ENCODE measurements at places on chromosomes 3 and 15.

GRCh38 chr15:59887211-59887610 lies 116.9 kb upstream of the FOXB1 start:
- no peak for DNase-seq

- DNase-seq, result no peak
These were observed 13.4 kb upstream of the ARPIN start for GRCh38 chr15:89926158-89926557.

DNA sequence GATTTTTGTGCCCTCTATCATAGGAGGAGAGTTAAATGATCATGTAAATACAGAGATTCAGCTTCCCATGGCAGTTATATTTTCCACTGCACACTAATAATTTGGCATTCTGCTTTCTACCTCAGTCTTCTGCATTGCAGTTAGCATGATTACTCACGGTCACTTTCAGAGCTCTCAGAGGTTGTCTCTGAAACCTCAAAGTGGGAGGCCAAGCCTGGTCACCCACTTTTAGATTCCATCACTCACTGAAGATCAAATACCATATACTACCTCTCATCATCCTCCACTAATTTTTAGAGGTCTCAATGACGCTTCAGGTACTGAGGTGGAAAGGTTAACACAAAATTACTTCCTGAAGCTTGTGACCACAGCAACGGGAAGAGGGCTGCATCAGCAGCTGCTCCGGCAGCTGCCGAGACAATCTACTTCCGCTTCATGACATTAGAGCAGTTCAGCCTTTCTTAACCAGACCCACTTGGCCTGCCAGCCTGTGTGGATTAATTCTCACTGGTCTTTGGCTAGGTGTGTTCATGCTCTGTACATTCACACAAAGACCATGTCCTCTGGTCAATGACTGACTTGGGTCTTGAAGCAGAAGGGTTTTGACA lies 416.4 kb upstream of the PDZRN3 start:
- DNase-seq, result no peak

- no peak for DNase-seq
These were observed 30.9 kb downstream of the ZBTB38 start for GRCh38 chr3:141399200-141399599.

DNA sequence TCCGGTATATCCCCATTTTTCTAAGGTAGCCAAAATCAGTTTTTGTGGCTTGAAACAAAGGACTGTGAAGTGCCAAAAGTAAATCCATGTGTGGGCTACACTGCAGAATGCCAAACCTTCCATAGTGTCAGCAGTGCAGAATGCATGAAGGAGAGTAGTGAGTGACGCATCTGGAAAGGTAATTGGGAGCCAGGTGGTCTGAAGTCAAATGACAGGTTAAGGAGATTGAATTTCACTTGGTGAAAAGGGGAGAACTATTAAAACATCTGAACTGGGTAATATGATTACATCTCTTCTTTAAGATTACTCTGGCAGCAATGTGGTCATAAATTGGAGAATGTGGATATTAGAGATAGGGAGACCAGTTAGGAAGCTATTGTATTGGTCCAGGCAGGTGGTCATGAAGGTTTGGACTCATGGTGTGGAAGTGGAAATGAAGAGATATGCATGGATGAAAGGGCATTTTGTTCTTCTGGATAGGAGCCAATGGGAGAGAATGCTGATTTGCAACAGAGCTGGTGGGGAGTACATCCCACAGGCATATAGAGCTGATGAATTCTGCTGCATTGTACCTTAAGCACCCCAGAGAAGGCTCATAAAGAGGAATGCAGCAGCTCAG lies 118.2 kb downstream of the ECT2 start:
- no peak for DNase-seq

GRCh38 chr3:45503904-45504651 lies 90.5 kb upstream of the LIMD1 start:
- no peak for DNase-seq

GRCh38 chr15:78264304-78265136 lies at the start of gene DNAJA4:
TSS of gene DNAJA4 (plus strand) at chr15:78264562. CDS start at chr15:78264764, 202 bp downstream.
- DNase-seq, result peak; percentile 8

DNA sequence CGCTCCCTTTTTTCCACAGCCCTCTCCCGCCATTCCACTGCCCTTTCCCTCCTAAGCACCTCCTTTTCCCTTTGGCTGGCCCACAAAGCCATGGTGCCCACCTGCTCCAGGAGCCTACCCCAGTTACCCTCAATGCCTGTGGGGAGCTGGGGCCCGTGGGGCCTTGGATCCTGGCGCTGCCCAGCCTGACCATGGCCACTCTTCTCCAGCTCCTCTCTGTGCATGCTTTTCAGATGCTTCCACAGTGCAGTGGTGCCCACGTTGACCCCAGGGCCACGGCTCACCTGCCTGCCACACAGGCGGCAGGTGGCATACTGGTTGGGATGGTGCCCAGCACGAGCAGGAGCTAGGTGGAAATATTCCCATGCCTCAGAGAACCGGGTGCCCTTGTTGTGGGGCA lies 1.5 kb downstream of the ZBED2 start:
- DNase-seq, result no peak

GRCh38 chr3:39910826-39911464 lies 101.5 kb downstream of the MYRIP start:
- DNase-seq, result peak; percentile 70

- peak; percentile 32 for DNase-seq
These were observed 95.6 kb downstream of the FBLN2 start for GRCh38 chr3:13644341-13645117.

DNA sequence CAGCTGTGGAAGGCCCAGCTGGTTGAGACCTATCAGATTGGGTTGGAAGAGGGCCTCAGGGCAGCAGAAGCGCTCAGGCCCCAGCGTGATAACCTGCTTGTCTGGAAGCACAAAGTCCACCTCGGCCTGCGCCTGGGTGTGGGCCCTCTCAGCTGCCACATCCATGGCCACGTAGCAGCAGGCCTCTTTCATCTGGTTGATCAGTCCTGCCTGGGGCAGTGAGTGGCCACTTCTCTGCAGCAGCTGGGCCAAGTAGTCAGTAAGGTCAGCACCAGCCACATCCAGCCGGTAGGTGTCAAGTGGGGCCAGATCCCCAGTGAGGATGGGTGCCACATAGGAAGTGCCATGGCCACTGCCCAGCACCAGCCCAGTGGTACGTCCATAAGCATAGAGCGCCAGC lies 3.9 kb upstream of the CAMKV start:
- no peak for DNase-seq

DNA sequence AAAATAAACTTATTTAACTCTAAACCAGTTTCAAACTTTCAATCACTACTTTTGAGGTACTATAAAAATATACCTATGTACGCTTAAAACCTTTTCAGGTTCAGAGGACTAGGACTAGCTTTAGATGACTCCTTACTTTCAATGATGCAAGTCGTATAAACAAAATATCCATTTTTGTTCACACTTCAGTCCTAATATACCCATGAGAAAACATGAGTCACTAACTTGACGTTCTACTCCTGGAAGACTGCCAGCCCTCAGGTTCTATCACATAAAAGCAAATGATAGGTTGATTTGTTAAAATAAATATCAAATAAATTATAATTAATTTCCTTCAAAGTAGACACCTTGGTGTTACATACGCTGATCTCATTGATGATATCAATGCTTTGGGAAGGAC lies 10.6 kb upstream of the P3H2 start:
- peak; percentile 75 for DNase-seq

GRCh38 chr15:73391128-73391872 lies 22.5 kb upstream of the HCN4 start:
- DNase-seq, result no peak

- peak; percentile 52 for DNase-seq
These were observed 4.6 kb downstream of the TPM1 start for GRCh38 chr15:63046917-63047760.

GRCh38 chr3:69297501-69297900 lies 88.4 kb downstream of the FRMD4B start:
- no peak for DNase-seq

- DNase-seq, result peak; percentile 13
These were observed 384.8 kb upstream of the SEMA6D start for GRCh38 chr15:47332481-47332880.

DNA sequence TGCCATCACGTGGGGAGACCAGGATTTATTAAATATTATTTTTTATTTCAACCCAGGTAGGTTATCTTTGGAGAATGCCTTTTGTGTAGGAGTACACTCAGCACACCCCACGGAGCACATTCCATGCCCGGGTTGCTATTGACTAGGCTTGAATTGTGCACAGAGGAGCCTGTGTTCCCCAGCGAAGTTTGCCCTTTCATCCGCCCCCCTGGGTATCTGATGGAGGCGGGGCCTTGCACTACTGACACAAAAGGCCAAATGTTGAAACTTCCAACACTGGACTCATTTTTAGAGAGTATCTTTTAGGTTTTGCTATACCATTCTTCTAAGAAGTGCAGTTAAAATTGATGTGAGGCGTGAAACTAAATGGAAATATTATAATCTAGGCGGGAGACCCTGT lies 39.3 kb upstream of the PPP4R2 start:
- DNase-seq, result no peak

DNA sequence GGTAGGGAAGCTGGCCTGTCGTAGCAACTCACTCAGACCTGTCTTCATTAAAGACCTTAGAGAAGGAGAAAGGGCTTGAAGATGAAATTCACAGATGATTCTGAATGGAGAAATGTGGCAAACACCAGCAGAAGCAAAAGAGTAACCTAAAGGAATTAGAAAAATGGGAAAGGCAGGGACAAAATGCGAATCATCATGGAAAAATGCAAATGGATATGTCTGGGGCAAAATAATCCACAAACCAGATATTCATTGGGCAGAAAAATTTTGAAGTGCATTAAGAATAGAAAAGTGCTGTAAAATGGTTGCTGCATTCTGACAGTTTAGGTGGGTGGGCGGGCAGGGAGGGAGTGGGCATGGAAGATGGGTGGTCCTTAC lies 156.9 kb upstream of the RASGRP1 start:
- no peak for DNase-seq

DNA sequence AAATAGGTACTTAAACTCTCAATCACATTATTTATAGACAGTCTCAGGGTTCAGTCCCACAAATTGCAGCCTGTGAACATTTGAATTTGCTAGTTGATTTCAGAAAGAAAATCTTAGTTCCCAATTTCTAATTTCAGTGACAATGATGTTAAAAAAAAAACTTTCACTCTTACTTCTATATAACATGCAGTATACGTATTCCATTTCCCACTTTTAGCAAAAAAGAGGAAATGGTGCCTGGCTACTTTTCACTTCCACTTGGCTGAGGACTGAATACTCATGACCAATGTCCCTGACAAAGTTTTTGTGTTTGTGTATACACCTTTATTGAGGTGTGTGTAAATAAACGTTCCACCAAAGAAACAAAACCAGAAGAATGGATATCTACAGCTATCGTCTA lies 32.1 kb upstream of the XCR1 start:
- DNase-seq, result no peak

DNA sequence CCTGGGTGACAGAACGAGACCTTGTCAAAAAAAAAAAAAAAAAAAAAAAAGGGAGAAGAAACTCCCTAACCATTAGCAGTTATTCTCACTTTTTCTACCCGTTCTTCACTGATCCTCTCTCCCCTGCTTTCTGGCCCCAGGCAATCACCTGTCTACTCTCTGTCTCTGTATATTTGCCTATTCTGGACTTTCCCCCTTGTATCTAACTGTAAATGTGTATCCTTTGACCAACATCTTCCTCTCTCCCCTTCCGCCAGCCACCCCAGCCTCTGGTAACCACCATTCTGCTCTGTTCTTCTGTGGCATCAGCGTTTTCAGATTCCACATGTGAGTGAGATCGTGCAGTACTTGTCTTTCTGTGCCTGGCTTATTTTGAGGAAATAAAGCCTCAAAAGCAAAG lies 6.9 kb downstream of the CYFIP1 start:
- DNase-seq, result no peak

DNA sequence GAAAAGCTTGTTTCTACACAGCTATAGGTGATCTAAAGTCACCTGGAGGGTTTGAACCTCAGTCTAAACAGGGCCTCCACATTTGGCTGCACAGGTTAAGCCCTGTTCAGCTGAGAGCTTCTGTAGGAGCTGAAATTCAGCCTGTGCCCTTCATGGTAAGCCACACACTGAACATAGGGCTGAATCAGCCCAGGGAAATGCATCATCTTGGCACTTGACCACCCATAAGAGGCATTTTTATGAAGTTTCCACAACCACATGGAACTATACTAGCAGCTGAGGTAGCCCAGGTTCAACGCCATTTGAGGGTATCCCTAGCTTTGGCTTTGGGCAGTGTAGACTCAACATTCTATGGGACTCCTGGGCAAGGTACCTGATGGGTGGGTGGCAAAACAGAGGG lies 126.8 kb downstream of the FAM174B start:
- no peak for DNase-seq

- DNase-seq, result peak; percentile 86
These were observed 16.4 kb downstream of the CHST13 start for GRCh38 chr3:126540342-126540849.

GRCh38 chr3:80898211-80898610 lies 863.2 kb downstream of the GBE1 start:
- DNase-seq, result no peak

DNA sequence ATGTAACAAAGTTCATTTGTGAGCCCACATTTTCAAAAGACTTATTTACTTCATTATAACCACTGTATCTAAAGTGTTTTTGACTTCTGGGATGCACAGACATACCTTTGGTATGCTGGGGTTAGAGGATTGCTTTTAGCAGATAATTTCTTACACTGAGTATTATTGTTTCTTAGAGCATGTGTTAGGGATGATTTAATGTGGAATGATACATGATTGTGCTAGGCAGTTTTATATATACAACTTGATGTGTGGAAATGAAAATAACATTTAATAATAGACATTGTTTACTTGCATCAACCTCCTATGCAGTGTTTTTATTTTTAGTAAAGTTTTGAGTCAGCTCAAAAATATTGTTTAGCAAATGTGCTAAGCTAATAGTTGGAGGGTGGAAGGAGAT lies 3.4 kb downstream of the KIF23 start:
- no peak for DNase-seq

DNA sequence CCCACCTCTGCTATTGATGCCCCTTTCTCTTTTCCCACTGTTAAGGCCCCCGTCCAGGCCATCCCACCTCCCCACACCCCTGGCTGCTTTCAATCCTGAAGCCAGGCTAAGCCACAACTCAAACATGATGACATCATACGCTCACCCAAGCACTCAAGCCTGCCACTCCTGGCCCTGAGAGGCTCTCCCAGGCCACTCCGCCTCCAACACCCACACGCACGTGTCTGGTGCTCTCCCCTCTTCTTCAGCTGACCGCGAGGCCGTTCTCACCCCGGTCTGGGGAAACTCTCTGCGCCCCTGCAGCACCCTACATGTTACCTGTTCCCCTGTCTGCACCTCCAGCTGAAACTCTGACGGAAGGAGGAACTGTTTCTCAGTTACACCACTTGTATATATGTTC lies 6.2 kb downstream of the ZXDC start:
- DNase-seq, result no peak

DNA sequence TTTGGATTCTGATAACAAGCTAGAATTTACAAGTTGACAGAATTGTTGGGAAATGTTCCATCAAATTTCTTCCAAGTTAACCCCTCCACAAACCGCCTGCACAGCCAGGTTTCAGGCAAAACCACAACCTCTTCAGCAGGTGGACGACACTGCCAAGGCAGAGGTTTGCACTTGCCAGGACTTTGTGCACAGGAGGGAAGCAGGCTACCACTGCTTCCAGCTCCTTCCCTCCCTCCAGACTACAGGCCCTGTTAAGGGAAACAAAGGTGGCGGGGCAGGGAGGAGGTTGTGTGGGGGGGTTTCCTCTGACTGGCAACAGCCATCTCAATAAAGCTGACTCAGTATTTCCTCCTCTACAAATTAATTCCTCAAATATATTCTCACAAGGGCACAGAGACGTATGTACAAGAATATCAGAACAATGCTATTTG lies 42.2 kb downstream of the TBC1D2B start:
- DNase-seq, result no peak

- DNase-seq, result peak; percentile 52
These were observed 694 bp downstream of the ABTB1 start for GRCh38 chr3:127673191-127674100.

GRCh38 chr3:60801307-60801706 lies 449.9 kb downstream of the FHIT start:
- DNase-seq, result no peak
